ENCODE measurements at places on chromosomes 6 and 20.

DNA sequence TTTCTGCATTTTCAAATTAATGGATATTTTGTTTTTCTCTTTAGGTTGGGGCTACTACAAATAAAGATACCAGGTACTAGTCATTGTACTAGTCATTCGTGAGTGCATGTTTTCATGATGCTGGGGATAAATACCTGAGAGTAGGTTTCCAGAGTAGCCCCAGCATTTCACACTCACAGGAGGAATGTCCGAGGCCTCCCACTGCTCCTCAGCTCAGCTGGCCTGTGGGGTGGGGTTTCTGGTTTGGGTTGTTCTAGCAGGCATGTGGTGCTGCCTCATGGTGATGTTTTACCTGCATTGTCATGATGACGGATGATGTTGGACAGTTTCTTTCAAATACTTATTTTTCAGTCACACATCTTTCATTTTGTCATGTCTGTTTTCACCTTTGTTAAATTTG, 144.5 kb downstream of the SMOC2 start:
- no peak for DNase-seq

- no peak for DNase-seq
These were observed 127.8 kb downstream of the LRRC1 start for GRCh38 chr6:53922539-53922981.

DNA sequence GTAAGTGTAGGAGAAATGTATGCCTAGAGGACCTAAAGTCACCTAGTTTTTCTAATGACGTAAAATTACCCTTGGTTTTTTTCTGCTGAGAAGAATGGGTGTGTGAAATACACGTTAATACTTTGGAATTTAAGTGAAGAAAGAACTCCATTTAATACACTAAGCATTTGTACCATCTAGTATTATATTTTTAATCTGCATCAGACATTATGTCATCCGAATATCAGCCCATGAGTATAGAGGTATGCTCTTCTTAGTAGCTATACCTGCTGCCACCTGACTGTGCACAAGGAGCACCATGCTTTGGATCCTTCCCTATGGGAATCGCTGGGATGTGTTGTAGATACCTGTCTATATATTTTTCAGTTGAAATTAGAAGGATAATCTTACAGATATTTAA, 106.4 kb downstream of the QKI start:
- DNase-seq = no peak

- DNase-seq = no peak
These were observed 44.4 kb downstream of the HLA-DRA start for GRCh38 chr6:32483968-32484613.

DNA sequence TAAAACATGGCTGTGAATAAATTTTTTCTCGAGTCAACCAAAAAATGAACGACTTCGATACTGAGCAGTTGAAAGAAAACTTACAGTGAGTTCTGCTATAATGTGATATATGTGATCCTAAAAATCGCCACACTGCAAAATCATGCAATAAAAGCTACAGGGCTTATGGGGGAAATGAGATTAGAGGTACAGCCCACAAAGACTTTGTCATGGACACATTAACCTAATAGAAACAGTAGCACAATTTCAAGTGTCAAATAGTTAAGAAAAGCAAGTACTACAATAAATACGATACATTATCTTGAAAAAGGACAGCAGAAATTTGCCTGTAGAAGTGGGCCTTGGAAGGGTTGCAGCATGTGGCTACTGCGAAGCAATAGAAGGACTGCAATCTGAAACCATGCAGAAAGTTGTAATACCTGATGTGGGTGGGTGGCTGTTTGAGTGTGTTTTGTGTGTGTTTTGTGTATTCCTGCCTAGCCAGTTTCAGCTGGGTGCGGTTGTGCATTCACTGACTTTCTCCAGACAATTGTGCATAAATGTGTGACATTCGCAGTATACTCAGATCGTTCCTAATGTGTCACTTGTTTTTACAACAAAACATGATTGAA, 79.1 kb downstream of the RPP40 start:
- no peak for DNase-seq

DNA sequence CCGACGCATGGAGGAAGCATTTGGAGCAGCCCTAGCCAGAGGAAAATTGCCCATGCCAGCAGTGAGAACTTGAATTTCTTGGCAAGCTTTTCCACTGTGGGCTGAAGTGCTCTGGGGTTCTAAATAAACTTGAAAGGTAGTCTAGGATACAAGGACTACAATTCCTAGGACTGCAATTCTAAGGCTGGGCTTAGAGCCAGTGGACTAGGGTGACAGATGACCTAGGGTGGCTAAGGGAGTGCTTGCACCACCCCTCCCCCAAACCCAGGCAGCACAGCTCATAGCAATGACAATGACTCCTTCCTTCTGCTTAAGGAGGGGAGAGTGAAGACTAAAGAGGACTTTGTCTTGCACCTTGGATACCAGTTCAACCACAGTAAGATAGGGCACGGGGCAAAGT, 122.3 kb downstream of the THBS2 start:
- no peak for DNase-seq

DNA sequence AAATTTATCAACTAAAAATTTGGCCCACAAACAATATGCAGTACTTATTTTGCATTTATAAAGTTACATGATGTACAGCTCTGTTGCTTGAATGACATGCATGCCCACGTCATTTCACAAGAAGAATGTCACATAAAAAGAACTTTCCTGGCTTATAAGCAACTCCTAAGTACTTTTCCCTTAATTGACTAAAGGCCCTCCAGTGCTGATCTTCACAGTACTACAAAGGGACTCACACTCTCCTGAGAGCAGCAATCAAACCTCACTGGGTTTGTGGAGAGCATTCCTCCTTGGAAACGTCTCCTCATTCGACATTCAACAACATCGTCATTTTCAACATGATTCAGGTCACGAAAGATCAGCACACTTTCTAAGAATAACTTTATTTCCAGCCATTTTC, 111.1 kb downstream of the IPCEF1 start:
- DNase-seq = no peak

GRCh38 chr20:54475334-54476168, at the start of gene DOK5:
Gene DOK5 (plus strand): TSS chr20:54475593. CDS start chr20:54475947, 354 bp downstream.
- DNase-seq = peak; percentile 87

DNA sequence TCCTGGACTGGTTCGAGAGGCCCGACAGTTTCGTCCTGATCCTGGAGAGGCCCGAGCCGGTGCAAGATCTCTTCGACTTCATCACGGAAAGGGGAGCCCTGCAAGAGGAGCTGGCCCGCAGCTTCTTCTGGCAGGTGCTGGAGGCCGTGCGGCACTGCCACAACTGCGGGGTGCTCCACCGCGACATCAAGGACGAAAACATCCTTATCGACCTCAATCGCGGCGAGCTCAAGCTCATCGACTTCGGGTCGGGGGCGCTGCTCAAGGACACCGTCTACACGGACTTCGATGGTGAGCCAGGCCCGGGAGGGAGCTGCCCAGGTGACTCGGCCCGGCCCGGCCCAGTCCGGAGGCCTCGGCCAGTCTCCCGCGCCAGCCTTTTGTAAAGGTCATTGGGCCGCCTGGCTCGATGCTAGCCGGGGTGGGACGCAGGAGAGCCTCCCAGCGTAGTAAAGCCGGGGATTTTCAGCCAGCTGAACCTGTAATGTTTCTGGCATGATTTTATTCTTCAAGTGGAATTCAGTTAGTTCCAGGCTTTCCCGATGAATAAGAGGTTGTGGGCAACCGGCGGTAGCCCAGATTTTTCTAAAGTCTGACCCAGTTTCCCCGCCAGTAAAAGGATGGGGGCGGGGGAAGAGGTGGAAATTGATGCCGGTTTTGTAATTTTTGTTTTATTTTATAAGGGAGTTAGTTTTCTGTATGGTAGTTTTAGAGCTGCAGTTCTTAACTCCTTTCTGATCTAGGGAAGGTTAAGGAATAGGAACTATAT, 1.4 kb downstream of the PIM1 start:
- DNase-seq = peak; percentile 62
